ENCODE measurements at places on chromosomes 16 and 17.

DNA sequence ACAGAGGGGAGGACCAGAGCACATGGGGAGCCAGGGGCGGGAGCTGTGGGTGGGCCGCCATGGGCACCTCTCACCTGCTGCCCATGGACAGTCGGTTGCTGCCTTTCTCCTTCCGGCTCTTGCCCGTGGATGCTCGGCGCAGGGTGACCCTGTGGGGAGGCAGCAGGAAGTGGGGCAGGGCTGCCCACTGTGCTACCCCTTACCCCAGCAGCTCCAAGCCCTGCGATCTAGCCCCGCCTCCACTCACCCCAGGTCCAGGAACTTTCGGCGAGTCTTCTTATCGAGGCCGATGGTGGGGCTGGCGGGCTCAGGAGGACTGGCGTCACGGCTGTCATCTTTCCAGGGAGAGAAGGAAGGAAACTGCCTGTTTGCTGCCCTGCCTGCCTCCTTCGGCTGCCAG is 14.2 kb downstream of the SAMD14 start:
- DNase-seq: no peak

GRCh38 chr16:3480901-3481695 is 14.2 kb downstream of the C16orf90 start:
- DNase-seq: no peak

DNA sequence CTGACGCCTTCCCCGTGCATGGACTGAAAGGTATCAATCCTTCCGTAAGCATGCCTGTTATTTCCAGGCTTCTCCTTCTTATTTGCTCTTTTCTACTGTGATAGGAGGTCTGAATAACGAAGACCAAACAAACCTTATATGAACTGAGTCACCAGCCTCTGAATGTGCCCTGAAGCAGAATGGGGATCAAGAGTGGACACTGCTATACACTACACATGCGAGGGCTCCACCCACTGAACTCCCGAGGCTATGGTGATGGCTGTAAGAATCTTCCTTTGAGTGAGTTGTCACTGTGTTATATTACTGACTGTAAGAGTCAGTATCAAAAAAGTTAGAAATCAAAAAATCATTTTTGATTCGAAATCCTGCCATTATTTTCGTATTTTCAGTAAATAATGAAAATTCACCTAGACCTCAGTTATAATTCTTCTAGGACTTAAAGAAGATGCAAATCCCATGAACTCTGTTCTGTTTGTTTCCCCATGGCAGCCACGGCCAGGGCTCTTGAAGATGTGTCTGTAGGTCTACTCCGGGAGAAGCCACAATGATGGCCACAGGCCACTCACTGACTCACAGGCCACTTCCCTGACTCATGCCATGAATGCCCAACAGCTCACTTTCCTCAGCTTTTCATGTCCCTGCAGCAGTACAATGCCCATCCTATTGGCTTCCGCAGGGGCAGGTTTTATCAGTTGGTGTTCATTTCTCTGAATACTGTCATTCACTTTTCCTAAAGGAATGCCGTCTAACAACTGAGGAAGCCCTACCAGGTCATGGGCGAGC is 54.7 kb downstream of the ZZEF1 start:
- no peak for DNase-seq

GRCh38 chr16:87465306-87465705 is 27.5 kb downstream of the ZCCHC14 start:
- no peak for DNase-seq

DNA sequence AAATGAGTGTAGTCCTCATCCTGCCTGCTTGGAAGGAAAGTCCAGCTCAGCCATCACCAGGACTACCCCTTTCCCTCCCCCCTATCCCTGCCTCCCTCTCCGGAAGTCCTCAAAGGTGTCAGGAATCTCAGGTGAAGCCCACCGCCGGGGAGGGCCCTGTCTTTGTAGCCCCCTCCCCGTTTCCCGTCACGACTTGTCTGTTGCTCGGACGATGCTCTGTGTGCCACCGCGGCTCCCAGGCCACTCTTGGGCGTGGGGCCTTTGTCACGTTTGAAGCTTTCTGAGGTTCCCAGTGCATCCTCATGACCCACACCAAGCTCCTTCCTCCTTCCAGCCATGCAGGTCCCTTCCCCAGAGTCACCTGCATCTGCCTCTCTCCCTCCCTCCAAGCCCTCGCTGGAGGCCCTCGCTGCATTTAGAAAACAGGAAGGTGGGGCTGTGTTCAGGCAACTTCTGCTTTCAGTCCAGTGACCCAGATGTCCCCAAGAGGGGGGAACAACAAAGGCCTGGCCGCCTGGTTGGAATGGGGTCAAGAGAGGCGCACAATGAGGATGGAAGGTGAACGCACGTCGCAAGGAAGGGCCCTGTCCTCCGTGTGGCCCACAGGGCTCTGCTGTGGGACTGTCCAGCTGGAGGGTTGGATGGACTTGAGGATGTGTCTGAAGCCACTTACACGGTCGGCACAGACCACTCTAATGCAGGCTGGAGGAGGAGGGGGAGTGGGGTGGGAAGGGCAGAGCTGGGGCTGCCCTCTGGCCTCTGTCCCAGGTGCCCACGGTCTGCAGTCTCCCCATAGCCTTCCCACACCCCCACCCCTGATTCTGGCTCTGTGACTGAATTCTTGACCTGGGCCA is 59.9 kb downstream of the OR1D5 start:
- no peak for DNase-seq

DNA sequence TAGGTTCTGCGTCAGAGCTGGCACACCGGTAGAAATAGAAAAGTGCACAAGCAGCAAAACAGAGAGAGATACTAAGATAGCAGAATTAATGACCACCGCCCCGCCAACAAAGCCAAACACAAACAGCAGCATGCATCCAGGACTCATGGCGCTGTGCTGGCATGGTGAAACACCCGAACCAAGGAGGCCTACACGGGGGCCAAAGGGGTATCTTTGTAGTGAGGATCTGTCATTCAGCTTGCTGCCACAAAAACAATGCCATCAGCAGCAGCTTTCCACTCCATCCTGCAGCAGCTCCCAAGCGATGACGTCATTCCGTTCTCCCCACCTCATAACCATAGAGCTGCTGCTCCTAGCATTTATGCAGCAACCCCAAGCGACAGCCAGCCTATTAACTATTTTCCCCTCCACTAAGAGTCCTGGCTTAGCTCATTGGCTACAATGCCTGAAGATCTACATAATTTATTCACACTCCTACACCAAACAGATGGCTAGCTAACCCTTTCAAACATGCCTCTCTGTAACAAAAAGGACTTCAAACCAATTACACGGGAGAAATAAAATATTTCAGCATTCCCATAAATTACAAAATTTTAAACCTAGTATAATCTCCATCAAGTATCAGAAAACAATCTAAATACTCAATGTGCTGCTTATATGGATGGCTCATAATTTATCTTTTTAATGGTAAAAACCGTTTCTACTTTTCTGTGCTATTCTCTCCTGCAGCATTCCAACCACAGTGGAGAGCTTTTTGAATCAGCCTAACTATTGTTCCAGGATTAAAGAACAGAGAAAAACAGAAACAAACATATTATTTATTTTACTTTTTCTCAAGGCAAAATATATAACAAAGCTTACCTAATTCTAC is 73.9 kb downstream of the SPAG9 start:
- no peak for DNase-seq

DNA sequence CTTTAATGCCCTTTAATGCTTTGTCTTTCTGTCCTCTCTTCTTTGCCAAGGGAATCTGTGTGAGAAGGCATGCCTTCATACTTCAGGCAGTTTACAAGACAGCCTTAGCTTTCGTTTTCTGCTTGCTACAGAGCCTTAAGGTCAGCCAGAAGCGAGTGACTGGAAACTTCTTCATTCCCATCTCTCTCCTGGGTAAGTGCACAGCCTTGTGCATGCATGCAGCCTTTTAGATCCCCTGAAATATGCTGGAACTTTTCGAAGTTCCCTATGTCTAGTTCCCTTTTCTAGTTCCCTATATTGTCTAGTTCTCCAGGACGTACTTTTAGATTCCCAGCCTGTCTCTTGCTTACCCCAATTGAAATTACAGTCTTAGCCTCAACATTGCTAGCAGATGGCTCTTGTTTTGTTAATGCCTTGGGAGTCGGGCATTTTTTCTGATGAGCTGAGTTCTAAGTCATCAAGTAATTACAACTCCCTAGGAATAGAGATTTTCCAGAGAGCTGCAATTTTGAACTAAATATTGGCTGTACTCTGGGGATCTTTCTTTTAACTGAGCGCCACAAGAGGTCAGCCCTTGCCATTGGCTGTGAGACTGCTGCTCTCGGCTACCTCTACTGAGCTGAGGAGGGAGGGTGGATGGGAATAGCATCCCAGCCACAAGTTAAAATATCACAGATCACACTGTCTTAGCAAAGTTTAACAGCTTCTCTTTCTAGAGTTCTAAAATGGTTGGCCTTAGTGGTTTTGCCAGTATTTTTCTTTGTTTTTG is 22.7 kb upstream of the PPM1D start:
- no peak for DNase-seq

DNA sequence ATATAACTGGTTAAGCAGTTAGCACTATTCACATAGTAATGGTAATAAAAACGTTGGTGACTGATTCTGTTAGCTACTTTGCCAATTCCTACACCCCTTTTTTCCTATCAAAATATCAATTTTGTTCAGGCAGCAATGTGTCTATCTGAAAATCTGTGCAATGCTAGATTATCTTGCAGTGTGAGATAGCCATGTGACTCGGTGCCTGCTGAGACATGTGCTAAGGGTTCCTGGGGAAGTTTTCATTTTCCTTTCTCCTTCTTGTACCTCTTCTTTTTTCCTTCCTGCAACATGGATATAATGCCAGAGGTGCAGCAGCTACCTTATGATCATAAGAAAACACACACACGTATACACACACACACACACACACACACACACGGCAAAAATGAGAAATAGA is 100.5 kb upstream of the SHISA6 start:
- no peak for DNase-seq

DNA sequence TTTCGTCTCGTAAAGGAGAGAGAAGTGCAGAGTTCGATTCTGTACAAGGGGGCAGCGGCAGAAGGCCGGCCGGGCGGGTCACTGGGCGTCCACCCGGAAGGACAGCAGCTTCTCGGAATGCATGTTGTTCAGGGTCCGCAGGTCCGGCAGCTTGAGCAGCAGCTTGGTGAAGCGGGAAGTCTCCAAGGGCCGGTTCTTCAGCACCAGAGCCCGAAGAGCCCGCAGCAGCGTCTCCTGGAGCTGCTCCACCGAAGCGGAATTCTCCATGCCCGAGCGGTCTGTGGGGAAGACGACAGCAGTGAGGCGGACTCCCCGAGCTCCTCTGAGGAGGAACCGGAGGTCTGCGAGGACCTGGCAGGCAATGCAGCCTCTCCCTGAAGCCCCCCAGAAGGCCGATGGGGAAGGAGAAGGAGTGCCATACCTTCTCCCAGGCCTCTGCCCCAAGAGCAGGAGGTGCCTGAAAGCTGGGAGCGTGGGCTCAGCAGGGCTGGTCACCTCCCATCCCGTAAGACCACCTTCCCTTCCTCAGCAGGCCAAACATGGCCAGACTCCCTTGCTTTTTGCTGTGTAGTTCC is 7.3 kb downstream of the NR1D1 start:
- DNase-seq: no peak

DNA sequence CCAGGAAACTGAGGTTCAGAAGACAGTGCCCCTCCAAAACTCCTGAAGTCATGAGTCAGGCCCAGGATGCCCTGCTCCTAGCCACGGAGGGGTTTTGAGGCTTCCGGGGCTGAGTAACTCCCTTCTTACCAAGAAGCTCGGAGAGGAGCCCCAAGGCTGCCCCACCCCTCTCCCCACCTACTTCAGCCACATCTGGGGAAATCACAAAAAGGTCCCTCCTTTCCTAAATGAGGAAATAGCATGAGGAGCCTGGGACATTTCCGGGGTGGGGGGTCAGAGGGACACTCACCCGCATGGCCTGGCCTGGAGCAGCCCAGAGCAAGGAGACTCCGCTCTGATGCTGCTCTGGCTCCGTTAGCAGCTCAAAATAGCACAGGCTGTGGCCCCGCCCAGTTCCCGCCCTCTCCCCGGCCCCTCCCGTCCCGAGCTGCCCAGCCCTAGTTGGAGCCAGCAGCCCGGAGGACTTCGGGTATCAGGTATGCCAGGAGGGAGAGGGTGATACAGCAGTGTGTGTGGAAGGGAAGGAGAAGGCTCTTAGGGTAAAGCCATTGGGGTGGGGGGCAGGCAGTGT is 40.1 kb downstream of the MYO18A start:
- DNase-seq: peak; percentile 90

GRCh38 chr17:63598281-63598680 is 2.4 kb upstream of the TACO1 start:
- no peak for DNase-seq

- DNase-seq: no peak
Measured at GRCh38 chr16:14135704-14136103, 64.6 kb downstream of the MRTFB start.

DNA sequence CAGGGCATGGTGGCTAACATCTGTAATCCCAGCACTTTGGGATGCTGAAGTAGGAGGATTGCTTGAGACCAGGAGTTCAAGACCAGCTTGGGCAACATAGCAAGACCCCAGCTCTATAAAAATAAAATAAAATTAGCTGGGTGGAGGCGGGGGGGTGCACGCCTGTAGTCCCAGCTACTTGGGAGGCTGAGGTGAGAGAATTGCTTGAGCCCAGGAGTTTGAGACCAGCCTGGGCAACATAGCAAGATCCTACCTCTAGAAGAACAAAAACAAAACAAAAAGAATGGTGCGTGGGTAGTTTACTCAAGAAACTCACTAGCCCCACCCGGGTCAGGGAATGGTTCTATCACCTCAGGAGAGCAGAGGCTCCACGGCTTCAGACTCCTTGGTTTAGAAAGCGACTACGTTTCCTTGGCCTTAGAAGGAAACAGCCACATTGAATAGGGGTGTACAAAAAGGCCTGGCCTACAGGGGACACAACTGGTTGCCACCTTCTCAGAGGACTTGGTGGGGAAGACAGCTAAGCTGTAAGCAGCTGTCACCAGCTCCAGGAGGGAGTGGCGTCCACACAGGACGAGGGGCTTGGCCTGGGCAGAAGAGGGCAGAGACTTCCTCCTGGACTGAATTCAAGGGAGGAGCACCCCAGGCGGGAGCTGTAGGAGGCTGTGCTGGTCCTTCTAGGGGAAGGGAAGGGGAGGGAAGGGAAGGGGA is 716 bp downstream of the TK1 start:
- no peak for DNase-seq

DNA sequence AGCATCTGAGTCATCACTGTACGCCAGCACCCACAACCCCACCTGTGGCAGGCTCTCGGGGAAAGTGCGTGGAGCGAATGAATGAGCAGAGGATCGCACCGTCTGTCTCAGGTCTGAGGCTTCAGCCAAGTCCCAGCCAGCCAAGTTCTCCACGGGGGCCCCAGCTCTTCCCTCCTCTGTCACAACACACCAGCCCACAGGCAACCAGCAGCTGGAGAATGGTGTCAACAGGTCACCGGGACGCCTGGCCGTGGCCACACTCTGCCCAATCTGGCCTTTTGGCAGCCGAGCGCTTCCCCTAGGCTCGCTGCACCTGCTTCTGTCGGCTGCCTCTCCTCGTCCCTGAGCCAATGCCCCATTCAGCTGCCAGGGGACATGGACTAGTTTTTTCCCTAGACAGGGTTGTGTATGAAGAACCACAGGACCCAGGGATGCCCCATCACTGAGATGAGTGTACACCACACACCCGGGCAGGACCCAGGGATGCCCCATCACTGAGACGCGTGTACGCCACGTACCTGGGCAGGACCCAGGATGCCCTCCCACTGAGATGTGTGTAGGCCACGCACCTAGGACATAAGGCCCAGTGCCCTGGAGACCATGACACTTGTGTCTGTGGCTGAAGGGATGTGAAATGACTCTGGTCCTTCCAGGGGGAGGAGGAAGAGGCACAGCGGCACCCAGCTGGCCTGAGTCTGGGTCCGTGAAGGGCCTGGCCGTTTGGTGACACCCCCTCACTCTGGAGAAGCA is 52.8 kb downstream of the ABR start:
- DNase-seq: no peak

Measured in KG1 (cell line).